Fibroblast of gingiva (primary cell): ENCODE measurements at places on chromosomes 7 and 10.

- peak; percentile 93 for DNase-seq
Measured at GRCh38 chr7:16129431-16130110, 291.8 kb downstream of the CRPPA start.

GRCh38 chr7:22256541-22257096 lies 100.3 kb downstream of the RAPGEF5 start:
- DNase-seq, result no peak

GRCh38 chr10:101073631-101074030 lies 11.8 kb downstream of the KAZALD1 start:
- DNase-seq, result no peak

GRCh38 chr10:93703066-93703465 lies 674 bp upstream of the FRA10AC1 start:
- no peak for DNase-seq
